GM06990 (cell line): ENCODE measurements at places on chromosomes 6 and 20.
A peak's percentile ranks its signal among the peaks of the same experiment; 100 is the strongest.

DNA sequence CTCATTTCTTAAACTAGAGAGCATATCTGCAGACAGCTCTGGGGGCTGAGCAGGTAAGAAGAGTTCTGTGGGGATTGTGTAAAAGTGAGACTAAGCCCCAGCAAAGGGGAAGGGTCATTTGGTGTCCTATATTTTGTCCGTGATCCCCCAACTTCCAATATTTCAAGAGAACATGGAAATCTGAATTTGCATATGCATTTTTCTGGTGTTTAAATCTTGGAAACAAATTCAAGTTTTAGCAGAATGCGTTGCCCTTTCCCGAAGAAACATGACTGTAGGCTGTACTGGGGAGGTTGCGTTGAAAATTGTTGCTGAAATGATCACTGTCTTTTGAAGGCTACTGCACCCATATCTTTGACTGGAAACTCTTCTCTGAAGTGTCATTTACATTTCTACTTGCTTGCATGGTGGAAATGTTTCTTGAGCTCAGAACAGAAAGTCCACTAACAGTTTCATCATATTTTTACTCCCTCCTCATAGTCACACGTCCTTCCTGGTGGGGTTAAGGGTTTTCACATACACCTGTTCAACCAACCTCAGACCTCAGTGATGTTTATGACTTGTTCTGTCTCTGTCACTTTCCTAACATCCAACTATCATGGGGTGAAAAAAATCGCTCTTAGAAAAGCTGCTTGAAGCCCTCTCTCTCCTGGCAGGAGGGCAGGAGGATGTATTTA lies 140.3 kb downstream of the BCAS1 start:
- DNase-seq: peak; percentile 59

DNA sequence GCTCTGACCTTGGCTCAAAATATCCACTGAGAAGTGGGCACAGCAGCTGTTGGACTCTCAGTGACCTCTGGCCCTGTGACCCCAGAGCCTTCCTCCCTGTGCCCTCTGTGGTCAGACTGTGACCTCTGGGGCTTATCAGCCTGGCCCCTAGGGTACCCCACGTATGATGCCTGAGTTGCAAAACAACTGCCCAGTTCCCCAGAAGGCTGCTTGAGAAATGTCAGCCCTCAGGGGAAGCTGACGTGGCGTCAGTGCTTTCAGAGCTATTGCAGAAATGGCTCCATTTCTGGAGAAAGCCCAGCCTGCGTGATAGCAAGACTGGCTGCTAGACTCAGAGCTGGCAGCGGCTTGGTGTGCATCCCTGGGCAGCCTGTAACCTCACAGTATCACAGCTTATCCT lies 31.5 kb upstream of the TGM2 start:
- DNase-seq: no peak

GRCh38 chr6:136677822-136678221 lies 114.5 kb downstream of the MAP3K5 start:
- no peak for DNase-seq

GRCh38 chr6:38114976-38115625 lies 295.6 kb downstream of the ZFAND3 start:
- no peak for DNase-seq

DNA sequence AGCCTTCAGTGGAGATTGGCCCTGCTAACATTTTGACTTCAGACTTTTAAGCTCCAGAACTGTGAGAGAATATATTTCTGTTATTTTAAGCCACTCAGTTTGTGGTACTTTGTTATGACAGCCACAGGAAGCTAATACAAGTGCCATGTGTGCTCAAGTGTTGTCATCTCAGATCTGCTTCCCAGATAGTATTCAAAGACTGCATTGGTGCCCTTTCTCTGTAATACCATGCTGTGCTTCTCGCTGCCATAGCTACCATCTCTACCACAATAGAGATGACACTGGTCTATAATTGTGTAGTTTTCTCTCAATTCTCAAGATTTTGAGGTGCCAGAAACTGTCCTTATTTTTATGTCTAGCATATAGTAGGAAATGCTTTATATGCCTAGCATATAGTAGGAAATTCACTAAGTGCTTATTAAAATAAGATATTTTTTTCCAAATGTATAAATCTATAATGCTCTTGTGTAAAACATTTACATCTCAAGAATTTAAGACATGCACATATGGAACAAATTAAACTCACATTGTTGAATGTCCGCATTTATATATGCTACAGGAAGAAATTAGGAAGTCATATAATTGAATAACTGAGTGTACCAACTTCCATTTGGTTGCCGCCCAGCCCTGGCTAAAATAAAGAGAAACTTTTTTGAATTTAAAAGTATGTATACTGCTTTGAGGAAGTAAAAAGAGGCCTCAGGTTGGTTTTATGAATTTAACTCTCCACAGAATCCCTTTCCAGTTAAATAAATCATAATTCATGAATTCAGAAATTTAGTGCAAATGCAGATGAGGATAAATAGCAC lies 77.6 kb downstream of the TPBG start:
- no peak for DNase-seq

- DNase-seq: peak; percentile 3
Observed at GRCh38 chr6:80094017-80094416, 12.5 kb upstream of the BCKDHB start.

DNA sequence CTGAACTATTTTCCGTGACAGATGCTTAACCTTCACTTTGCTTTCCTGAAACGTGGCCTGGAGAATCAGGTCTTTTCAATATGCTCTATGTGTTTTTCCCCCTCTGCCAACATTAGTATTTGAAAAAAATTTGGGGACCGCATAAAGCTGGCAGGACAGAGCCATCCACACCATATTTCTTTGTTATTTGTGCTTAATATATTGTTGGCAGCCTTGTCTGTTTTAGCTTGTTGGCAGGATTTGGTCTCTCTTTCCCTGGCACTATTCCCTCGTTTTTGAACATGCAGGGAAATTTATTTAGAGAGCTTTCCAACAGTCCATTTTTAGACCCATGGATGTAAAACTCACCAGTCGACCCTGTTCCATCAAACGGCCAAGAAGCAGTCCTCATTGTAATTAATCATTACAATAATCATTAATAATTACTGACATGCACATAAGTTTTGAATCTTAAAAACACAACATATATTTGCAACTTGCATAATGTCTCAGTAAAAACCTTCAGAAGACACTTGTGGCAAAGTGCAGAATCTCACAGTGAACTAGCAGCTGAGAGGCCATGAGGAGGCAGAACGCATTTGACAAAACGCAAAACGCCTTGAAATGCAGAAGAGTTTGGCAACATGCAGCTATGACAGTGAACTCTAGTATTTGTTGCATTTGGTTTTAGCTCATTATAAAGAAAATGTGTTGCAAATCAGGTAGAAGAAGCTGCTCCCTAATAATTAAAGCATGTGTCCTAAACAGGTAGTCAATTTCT lies 514.2 kb downstream of the C6orf118 start:
- DNase-seq: no peak

DNA sequence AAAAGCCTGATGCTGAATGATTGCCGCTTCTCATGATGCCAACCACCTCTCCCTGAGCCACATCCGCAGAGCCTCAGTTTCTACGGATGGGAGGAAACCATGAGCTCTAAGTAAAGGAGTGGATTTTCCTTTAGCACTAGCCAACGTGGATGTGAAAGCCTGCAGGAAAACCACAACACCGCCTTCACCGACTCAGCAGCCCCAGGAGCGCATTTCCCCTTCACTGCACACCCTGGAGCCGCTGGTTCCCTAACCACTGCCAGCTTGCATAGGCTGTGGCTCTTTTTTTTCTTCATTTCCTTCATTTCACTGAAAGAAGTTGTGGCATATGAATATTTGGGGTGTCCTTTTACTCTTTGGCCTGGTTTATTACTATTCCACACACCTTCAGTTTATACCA lies 50.5 kb upstream of the SSTR4 start:
- DNase-seq: no peak

DNA sequence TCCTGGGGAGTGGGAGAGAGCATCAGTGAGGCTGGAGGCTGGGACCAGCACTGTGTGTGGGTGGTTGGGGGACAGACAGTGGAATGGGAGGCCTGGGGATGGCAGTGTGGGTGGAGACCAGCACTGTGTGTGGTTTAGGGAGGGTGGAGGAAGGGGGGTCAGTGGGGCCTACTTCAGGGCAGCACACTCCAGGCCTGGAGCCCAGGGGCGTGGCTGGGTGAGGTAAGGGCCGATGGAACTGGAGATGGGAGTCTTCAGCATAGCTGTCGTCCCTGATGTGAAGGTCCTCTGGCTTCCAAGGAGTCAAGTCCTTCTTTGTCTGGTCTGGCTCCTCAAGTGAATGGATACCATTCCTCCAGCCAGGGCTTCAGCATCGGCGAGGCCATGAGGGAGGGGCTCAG lies 18.6 kb downstream of the KCNK17 start:
- DNase-seq: no peak

DNA sequence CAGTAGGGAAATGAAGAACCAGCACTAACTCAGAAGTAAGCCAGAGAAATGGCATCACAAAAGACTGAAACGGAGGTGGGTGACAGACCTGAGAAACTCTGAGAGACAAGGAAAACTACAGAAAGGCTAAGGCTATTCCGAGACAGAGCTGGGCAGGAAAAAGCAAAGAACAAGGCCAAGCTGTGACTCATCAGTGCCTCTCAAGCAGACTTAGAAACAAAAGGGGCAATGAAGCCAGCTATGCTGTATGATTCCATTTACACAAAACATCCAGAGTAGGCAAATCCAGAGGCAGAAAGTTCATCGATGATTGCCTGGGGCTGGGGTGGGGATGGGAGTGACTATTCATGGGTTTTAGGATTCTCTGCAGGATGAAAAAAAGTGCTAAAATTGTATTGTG lies 50.0 kb downstream of the SLC23A2 start:
- no peak for DNase-seq

GRCh38 chr6:8655670-8656454 lies 220.5 kb upstream of the SLC35B3 start:
- no peak for DNase-seq

GRCh38 chr6:111899531-111899930 lies 26.3 kb upstream of the FYN start:
- DNase-seq: no peak

GRCh38 chr6:51814418-51814817 lies 273.0 kb downstream of the PKHD1 start:
- DNase-seq: no peak

GRCh38 chr20:10470276-10470675 lies 35.2 kb downstream of the SLX4IP start:
- no peak for DNase-seq

GRCh38 chr6:121809211-121809610 lies 373.8 kb downstream of the GJA1 start:
- DNase-seq: no peak

DNA sequence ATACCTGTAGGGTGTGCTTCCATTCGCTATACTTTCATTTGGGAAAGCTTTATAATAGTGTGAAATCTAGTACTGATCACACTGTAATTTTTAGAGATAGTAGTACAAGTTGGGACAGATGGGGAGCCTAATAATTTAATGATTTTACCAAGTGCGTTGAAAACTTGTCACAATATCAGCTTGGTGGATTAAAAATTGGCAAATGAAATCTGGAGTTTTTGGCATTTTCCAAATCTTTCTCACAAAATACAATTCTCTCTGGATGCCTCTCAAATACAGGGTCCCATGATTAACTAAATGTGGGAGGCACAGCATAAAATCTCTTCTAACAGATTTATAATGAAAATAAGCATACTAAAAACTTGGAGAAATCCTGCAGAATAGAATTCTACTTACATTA lies 96.4 kb downstream of the PLCB4 start:
- no peak for DNase-seq

DNA sequence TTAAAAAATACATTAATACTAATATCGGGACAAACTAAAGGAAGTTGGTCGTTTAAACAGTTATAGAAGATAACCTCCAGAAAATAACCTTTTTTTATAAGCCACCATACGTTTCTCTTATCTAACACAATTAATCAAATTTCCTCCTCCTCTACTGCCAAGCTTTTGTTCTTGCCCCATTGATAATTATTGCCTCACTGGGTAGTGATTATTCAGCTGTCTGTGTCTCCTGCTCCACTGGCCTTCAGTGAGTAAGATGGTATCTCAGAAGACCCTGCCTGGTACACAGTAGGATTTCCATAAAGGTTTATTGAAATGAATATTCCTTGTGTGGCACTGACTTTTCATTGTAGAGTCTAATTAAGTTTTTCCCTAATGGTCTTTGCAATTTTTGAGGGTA lies 165.5 kb upstream of the SCGN start:
- no peak for DNase-seq

DNA sequence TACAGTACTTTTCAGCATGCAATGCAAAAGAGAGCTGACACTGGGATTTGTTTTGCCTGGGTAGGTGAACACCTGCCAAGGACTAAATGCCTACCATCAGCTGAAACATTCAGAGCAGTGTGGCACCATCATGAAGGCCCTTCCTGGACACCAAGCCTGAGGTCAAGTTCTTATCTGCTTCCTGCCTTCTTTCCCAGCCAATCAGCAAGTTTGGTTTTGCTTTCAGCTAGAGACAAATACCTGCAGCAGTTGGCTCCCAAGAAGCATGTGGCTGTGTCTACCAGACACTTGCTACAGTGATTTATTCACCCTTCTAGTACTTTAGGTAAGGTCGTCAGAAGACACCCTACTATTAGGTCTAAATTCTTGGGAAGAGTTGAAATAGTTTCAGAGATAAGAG lies 112.8 kb downstream of the TBX18 start:
- no peak for DNase-seq

DNA sequence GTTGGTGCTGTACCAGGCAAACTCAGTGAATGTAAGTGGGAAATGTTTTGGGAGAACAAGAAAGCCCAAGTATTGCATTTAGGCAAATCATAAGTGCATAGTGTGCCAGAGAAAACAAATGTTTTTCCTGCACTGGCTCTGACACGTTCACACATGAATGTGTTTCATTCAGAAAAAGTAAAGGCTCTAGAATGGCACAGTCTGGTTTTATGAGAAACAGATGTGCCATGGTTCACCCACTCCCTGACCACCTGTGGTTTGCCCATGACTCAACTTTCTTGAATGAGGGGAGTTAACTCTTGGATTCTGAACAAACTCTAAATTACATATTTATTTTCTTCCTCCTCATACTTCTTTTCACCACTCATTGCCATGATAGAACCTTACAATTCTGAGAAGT lies 126.9 kb downstream of the KCNQ5 start:
- DNase-seq: no peak

GRCh38 chr20:46557231-46557956 lies 6.9 kb upstream of the OCSTAMP start:
- no peak for DNase-seq

DNA sequence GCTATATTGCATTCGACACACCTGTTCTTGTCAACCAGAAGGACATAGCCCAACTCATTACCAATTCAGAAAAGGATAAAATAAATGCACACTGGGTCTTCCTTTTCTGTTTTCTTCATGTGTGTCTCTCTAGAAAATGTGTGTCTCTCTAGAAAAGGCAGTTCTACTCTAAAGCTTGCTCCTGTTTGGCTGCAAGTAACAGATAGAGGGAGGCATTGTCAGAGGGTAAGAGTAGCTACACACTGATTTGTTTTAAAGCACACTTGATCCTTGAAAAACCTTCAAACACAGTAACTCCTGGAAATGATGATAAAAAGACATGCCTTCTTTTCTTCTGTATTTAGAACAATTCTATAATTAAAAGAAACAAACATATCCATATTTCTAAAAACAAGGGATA lies 21.3 kb downstream of the GRM1 start:
- no peak for DNase-seq
